ENCODE measurements at places on chromosomes 1 and 21.
A peak's percentile ranks its signal among the peaks of the same experiment; 100 is the strongest.

GRCh38 chr21:42414928-42415769, 11.4 kb downstream of the UBASH3A start:
- no peak for DNase-seq

GRCh38 chr1:200653022-200653462, 16.7 kb downstream of the DDX59 start:
- DNase-seq, result no peak

- no peak for DNase-seq
Measured at GRCh38 chr1:15455522-15455921, 1.0 kb upstream of the CELA2A start.

DNA sequence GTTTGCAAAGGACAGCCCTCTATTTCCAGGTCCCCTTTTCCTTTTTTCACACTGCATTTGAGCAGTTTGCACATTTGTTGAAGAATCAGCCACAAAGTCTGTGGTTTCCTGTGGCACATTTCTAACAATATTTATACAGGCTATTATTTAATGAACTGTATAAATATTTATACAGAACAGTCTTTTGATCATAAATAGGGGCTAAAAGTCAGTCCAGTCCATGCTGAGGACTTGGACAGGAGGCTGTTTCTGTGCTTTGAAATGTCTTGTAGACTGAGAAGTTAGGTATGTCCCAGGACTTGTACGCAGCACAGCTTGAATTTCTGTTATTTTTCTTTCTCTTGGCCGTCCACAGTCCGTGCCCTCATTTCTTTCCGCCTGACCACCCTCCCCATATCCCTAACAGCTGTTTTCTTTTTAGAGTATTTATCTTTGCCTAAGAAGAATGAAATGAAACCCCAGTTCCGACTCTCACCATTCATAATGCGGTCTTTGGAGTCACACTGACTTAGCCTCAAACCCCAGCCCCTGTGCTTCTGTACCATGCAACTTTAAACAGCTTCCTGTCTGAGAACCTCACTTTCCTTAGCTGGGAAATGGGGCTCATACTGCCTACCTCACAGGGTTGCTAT, 19.7 kb downstream of the FGGY start:
- no peak for DNase-seq

DNA sequence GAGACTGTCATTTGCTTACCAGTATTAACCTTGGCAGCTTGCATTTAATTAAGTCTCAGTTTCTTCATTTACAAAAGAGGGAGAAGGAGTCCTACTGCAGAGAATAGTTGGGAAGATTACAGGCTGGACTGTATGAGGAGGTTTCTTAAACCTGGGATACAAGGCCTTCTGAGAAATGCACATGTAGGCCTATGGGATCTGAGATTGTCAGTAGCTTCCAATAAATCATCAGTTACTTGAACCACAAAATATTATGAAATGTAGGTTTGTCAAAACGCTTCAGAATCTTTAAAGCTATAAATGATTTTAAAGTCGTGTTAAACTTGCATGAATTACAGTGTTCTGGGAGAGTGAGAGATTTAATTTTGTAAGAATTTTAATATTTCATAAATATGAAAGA, 69.6 kb downstream of the NRIP1 start:
- DNase-seq, result no peak

DNA sequence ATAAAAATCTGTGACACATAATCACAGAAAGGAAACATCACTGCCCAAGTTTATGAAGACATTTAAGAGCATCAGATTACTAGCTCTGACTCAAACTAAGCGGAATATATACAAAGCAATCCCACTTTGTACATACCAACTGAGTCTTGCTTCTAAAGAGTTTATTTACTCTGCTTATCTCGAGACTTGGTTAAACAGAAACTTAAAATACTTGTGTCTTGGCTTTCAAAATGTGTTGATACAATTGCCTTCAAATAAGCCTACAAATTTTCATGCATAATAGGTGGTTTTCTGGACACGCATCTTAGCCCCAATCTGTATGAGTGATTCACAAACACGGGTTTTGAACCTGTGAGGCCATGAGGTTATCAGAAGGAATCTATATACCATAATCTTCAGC, 21.0 kb downstream of the CD160 start:
- DNase-seq, result no peak

DNA sequence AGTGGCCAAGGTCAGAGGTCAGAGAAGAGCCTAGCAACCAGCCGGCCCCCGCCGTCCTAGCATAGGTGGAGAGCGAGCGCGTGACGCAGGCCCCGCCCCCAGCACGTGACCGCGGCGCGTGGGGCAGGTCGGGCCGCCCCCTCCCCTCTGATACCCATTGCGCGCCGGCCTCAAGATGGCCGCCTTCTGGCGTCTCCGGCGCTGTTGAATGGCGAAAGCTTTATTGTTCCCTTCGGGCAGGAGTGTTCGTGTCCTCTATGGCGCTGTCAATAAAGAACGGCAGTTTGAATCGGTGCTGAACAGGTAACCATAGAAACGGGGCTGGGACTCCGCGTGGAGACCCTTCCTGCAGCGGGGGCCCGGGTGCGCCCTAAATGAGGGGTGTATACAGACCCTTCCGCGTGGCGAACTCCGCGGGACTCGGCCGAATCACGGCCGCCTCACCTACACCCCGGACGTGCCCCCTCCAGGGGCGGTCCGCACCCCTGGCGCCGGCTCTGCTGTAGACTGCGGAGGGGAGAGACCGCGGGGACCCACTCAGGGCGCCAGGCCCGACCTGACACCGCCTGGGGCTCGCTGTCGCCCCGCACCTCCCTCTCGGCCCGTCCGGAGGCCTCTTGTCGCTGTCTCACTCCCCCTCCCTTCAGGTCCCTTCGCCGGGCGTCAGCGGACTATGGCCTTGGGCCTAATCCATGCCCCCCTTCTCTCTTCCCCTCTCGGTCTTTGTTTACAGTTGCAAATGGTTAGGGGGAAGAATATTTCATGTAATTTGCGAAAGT, at the start of gene ZBTB40:
Gene ZBTB40 (plus strand): TSS at position 150 of the 779 bp plus-strand sequence. CDS start 38,098 bp downstream, outside the sequence.
- peak; percentile 96 for DNase-seq

DNA sequence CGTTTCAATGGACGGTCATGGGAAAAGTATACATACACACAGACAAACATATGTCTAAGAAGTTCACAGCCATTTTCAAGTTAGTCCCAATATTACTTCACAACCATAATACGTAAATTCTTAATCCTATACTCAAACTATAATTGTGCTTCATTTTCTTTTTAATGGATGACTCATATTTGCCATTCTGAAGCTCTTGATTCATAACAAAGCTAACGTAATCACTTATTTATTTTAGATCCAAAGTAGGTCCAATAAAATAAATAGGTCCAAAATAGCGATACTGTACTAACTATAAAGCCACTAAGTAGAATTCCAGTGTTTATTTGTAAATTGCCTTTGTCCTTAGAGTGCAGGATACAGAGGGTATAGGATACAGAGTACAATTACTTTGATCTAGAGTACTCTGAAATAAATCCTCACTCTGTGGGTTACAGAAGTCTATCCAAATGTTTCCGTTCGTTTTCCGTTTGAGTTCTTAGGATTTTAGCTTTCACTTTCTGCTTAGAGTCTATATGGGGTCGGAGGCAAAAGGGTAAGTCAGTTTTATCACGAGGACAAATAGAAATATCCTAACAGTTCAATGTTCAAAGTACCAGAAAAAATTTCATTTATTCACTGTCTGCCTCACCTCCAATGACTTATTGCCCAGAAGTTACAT, 8.8 kb upstream of the C1orf115 start:
- DNase-seq, result no peak

- no peak for DNase-seq
Measured at GRCh38 chr1:36766481-36766880, 267.8 kb downstream of the GRIK3 start.

DNA sequence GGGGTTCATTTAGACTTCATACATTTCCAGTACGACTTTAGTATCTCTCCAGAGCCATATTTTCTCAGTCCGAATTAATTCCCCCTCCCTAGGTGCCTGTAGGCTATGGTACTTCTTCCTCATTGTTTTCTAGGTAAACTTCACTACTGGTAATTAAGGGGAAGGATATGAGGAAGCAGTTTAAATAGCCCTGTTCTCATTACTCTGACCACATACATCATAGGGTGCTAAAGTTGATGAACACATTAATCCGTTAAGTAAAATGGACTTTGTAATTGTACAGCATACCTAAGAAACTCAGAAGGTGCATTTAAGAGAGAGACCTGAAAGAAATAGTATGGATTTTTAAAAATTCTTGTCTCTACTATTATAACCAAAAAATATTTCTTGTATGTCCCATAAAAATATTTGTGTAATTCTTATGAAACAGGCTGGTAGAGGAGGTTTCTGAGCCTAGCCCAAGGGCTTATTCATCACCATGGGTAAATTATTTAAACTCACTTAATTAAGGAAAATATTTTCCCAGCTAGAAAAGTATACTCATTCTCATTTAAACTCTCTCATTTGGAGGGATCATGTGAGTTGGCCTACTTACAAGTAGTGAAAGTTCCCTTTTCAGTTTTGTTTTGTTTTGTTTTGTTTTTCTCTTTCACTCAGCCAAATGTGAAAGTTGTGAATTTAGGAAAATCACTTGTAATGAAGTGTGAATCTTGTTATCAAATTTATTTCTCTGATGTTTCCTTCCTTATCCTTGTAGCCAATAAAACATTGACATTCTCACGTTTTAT, 2.0 kb downstream of the PRMT6 start:
- DNase-seq, result no peak

DNA sequence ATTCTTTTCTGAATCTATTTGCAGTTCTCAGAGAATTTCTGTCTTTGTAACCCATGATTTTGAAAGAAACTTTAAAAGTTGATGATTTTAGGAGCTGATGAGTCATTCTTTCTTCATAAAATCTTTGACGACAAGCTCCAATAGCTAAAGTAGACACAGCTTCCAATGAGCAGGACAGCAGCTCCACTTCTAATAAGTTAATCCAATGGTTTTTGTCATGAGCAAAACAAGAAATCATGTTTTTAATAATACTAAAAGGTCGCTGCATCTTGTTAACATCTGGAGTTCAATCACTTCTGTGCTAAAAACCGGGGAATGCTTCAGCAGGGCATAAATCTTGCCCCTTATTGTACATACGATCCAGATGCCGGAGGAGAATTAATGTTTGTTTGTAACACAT, 48.9 kb upstream of the GORAB start:
- DNase-seq, result peak; percentile 87

GRCh38 chr1:44368471-44369151, 13.6 kb upstream of the ERI3 start:
- no peak for DNase-seq

DNA sequence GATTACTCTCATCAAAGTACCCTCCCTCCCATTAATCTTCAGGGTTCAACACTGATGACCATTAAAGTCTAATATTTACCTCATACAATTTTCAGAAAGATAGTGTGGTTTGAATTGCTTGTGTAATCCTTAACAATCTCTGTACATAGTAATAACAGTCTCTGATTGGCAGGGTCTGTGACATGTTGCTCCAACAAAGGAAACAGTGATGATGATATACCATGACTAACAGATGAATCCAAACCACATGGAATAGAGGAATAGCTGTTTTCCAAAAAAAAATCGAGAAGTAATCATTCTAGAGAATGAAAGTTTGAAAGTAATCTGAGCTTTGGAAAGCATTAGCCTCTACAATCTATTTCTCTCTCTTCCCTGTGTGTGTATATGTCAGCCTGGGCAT, 610.1 kb upstream of the NEGR1 start:
- peak; percentile 12 for DNase-seq

GRCh38 chr1:201171063-201172036, 17.1 kb upstream of the TMEM9 start:
- DNase-seq, result no peak

DNA sequence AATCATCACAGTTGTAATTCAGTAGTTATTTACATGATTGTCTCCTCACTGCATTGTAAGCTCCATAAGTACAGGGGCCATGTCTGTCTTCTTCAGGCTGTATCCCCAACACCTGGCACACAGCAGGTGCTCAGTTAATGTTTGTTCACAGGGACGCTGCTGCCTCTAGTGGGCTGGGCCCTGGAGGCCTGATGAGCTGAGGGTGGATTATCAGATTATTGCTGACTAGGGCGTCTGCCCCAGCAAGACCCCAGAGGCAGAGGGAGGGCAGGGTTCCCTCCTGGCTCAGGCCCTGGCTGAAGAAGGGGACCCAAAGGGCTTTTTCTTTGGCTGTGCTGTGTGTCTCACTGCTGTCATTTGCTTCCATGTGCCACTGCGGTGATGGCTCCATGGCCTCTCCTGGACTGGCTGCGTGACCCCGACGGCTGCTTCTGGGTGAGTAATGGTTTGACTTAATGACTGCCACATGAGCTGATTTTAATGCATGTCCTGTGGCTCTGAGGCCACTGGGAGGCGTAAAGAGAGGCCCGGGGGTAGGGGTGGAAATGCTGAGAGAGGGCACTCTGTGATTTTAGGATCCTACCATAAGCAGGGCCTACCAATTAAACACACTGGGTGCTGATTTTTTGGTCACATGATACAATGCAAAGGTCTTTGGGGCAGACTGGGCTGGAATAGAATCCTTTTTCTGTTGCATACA, 20.8 kb upstream of the EPB41 start:
- DNase-seq, result peak; percentile 17

DNA sequence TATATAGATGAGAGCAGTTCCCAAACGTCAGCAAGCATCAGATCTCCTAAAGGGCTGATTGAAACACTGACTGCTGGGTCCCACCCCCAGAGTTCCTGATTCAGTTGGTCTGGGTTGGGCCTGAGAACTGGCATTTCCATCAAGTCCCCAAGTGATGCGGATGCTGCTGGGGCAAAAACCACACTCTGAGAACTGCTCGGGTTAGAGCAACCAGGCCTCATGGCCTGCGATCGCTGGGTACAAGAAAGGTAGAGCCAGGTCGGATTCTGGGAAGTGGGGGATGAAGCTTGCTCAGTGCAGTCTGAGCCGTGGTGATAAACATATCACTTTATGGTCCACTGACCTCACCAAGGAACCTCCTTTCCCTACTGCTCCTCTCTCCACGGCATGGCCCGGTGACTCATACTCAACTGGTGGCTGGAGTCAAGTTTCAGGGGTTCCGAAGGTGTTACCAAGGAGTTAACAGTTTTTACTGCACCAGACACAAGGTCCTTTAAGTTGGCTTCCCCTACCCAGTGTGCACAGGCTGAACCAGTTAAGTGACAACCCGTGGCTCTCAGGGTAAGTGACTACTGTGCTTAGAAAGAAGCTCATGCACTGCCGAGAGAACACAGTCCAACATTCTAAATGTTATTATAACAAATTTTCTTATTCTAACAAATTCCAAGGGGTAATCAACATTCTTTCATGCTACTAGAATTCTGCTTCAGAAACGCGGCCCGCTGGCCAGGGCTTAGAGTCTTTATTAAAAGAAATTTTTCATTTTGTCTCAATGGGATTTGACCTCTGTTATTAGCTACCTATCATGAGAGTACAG, 153.5 kb downstream of the TGFBR3 start:
- DNase-seq, result no peak

- no peak for DNase-seq
Measured at GRCh38 chr1:58063095-58063494, 483.4 kb downstream of the OMA1 start.

- DNase-seq, result no peak
Measured at GRCh38 chr1:47871799-47872353, 125.3 kb downstream of the TRABD2B start.

- no peak for DNase-seq
Measured at GRCh38 chr1:154463512-154463990, 38.5 kb upstream of the TDRD10 start.

DNA sequence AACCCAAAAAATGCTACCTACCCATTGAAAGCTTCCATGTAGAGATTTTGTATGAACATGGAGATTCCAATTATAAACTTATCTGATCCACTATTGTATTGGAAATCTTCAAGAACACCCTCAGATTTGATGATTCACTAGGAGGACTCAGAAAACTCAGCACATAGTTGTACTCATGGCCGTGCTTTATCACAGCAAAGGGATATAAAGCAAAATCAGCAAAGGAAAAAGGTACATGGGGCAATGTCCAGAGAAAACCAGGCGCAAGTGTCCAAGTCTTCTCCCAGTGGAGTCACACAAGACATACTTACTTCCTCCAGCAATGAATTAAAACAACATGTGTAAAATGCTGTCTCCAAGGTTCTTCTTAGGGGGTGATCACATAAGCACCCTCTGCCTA, 28.9 kb downstream of the ABL2 start:
- DNase-seq, result no peak

Data from fibroblast of skin of left quadriceps (primary cell).